EL (cell line): ENCODE measurements at places on chromosomes 3 and 15.

DNA sequence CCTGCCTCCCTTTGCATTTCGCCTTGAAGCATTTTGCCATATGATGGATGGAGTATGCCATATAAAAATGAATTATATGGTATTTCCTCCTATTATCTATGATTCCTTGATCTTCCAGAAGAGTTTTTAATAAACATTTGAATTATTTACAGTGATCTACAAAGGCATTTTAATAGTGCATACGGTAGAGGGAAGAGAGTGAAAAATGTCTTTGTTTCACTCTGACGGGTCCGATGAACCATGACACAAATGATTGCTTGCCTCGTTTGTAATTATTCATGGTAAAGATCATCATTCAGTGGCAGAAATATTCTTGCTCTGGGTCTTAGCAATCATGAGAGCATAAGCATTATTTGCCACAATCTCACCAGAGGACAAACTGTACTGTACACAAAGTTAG, 1010.9 kb downstream of the NTRK3 start:
- no peak for DNase-seq

DNA sequence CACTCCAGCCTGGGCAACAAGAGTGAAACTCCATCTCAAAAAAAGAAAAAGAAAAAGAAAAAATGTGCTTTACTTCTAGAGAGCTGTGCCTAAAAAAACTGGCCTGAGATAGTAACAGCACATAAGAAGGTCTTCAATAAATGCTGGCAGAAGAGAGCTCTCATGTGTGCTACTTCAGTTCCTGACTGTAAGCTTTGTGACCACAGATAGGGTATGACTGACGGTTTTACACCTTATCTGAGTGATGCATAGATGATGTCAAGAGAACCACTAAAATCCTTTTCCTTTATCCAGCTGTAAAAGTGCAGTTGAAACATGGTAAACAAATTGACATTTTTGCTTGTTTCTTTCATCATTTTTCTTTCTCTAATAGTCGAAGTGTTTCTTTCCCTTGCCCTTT, 127.9 kb downstream of the C3orf70 start:
- no peak for DNase-seq

DNA sequence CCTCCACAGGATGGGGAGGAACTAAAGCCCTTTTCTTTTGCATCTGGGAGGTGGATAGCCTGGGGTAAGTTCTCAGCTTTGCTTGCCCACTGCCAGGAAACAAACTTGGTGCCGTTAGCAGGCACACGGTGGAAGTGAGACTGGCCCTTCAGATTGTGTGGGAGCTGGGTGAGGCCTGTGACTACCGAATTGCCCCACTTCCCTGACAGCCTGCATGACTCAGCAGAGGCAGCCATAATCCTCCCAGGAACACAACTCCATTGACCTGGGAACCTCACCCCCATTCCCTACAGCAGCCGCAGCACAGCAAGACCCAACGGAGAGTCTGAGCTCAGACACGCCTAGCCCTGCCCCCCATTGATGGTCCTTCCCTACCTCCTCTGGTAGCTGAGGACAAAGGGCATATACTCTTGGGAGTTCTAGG, 282.6 kb downstream of the KLF13 start:
- DNase-seq, result no peak

- DNase-seq, result no peak
These were observed 513.4 kb downstream of the SHQ1 start for GRCh38 chr3:72334681-72335457.

GRCh38 chr15:34367101-34368081, at the start of gene LPCAT4:
Gene LPCAT4, minus strand, starts transcription at chr15:34367196. Its CDS starts 96 bp downstream, at chr15:34367100.
- DNase-seq, result peak; percentile 87

- DNase-seq, result no peak
These were observed 3.7 kb downstream of the DUOX1 start for GRCh38 chr15:45133561-45133920.

GRCh38 chr15:71106802-71107500, 8.3 kb upstream of the THSD4 start:
- DNase-seq, result no peak

- no peak for DNase-seq
These were observed 242.4 kb downstream of the KCNMB2 start for GRCh38 chr3:178778589-178778988.

- peak; percentile 88 for DNase-seq
These were observed at the start of gene DCUN1D1 for GRCh38 chr3:182980204-182981037. Gene DCUN1D1, minus strand, starts transcription at chr3:182980538. Its CDS starts 49 bp downstream, at chr3:182980489.

GRCh38 chr15:91407269-91407889, 307.3 kb downstream of the SV2B start:
- peak; percentile 28 for DNase-seq

GRCh38 chr3:908839-909238, 184.0 kb upstream of the CNTN6 start:
- DNase-seq, result no peak

GRCh38 chr15:85733416-85733815, 61.3 kb downstream of the KLHL25 start:
- DNase-seq, result no peak

DNA sequence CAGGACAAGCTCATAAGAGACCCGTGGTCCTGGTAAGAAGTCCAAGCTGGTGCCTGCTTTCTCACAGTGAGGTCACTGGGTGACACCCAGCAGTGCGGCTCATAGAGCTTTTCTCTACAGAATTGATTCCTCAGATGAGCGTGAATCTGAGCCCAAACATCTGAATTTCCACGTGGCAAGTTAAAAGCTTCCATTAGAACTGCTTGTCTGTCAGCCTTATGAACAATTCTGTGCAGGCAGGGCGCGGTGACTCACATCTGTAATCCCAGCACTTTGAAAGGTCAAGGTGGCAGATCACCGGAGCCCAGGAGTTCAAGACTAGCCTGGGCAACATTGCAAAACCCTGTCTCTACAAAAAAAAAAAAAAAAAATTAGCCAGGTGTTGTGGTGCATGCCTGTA, 113.1 kb upstream of the ABHD17C start:
- peak; percentile 10 for DNase-seq

DNA sequence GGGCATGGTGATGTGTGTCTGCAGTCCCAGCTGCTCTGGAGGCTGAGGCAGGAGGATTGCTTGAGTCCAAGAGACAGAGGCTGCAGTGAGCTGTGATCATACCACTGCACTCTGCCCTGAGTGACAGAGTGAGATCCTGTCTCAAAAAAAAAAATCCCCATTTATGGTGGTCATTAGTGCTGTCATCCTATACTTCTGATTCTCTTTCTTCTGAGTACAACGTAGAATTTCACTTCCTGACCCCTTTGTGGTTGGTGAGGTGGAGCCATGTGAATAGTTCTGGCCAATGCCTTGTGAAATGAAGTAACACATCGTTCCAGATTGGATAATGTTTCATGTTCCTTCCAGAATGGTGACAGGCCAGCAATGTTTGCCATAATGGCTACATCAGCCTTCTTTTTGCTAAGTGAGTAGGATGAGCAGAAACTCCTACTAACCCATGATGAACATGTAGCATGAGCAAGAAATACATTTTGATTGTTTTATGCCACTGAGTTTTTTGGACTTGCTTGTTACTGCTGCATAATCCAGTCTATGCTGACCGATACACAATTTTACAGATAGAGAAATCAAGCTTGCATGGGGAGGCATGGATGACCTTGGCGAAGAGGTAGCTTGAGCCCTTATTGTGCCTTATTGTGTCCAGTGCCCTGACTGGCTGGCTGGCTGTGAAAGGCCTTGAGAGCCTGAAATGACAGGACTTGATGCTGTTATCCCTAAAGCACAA, 30.9 kb upstream of the TLE3 start:
- no peak for DNase-seq

DNA sequence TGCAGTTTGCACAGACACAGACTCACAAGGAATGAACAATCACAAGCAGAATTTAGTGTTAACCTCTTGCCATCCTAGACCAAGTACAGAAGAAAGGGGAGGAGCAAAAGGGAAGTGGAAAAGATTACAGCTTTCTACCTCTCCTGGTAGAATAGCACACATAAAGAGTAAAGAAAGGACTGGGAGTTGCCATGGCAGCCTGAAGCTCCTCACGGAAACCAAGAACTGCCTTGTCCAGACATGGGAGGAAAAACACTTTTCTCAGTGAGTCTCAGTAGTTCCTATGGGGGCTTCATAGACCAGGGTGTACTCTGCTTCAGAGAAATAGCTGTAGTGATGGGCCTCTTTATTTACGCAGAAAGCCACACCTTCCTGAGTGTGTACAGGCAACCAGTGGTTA, 114.7 kb upstream of the GAP43 start:
- no peak for DNase-seq

DNA sequence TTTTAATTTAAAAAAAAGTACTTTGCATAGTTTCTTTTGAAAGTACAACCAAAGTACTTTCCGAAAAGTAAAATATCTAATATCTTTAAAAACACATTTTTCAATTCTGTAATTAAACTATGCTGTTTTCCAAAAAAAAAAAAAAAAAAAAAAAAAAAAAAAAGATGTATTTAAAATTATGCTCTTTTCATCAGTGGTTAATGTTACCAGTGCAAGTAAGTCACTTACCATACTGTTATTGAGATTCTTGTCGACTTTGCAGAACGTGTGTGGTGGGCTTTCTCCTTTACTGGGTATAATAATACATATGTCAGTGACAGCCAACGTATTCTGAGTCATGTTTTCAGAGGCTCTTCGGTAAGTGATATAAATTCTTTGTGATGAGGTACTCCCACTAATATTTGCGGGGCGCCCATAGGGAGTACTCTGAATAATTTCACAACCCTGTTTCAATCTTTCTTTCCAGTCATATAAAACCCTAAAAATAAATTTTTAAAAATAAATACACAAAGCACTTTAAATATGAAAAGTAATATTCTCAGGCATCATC, 39.9 kb downstream of the DENND4A start:
- DNase-seq, result peak; percentile 56

- no peak for DNase-seq
These were observed 59.9 kb downstream of the FAM43A start for GRCh38 chr3:194745422-194746184.

GRCh38 chr3:185537369-185537970, 14.9 kb downstream of the LIPH start:
- peak; percentile 96 for DNase-seq

- no peak for DNase-seq
These were observed 9.9 kb upstream of the KLHL25 start for GRCh38 chr15:85804481-85805170.

GRCh38 chr15:63165166-63165859, 8.0 kb upstream of the RPS27L start:
- DNase-seq, result no peak

- DNase-seq, result no peak
These were observed 2.5 kb downstream of the RORA start for GRCh38 chr15:61226361-61227256.

DNA sequence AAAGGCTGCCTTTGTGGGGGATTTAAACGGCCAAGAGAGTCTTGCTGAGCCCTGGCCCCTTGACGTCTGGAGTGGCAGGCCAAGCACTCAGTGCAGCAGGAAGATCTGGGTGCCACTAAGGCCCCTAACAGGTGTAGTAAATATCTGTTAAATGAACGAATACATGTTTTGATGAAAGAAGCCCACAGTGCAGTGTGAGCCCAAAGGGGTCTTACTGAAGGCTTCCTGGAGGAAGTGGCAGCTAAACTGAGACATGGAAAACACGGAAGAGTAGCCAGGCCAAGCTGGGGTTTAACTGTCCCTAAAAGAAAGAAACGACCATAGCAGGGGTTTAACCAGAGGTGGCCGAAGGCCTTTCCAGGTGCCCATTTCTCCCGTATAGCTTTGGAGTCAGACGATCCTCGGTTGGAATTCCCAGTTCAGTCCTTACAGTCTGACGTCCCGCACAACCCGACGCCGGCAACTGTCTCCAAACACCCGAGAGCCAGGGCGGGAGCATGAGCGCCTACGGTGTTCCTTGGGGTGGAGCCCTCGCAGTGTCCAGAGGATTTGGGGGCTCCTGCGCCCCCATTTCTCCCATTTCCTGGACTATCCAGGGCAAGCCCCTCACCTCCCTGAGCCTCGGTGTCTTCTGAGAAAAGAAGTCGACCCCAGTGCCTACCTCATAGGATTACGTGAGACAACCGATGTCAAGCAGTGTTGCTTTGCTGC, 910 bp upstream of the ABHD6 start:
- no peak for DNase-seq

GRCh38 chr3:36060950-36061349, 319.4 kb upstream of the STAC start:
- peak; percentile 22 for DNase-seq

- no peak for DNase-seq
These were observed 36.4 kb downstream of the ETFA start for GRCh38 chr15:76274821-76275220.

GRCh38 chr3:16198427-16198826, 23.9 kb downstream of the GALNT15 start:
- DNase-seq, result no peak

- peak; percentile 37 for DNase-seq
These were observed 5.9 kb upstream of the NDUFAF1 start for GRCh38 chr15:41408234-41408641.

- no peak for DNase-seq
These were observed 642 bp downstream of the COX5A start for GRCh38 chr15:74937272-74937589.

- peak; percentile 12 for DNase-seq
These were observed 28.4 kb downstream of the CD200R1L start for GRCh38 chr3:112818289-112818688.

DNA sequence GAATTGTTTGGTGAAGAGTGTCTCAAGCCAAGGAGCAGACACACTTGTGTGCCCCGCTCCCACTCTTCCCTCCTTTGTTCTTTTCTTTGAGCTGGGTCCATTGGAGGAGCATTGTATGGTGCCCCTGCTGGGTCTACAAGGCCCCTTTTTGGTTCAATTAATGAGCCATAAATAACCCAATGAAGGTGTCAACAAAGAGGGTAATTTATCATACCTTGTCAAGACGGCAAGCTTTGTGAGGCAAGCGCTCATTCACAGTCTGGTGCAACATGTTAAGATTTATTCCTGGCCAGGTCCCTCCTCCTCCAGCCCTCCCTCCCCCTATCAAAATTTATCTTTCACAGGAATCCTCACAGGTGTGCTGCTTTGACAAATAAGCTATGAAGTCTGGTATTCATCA, 300.1 kb downstream of the RORA start:
- DNase-seq, result no peak
